ENCODE measurements at places on chromosomes 3 and 15. TPM values are rescaled to one million over a fixed set of nuclear protein-coding genes. Genes with fewer than 3 reads are reported as not detected.
A peak's percentile ranks its signal among the peaks of the same experiment; 100 is the strongest.

GRCh38 chr3:33848624-33849347 lies 50.4 kb downstream of the PDCD6IP start:
- DNase-seq: no peak

DNA sequence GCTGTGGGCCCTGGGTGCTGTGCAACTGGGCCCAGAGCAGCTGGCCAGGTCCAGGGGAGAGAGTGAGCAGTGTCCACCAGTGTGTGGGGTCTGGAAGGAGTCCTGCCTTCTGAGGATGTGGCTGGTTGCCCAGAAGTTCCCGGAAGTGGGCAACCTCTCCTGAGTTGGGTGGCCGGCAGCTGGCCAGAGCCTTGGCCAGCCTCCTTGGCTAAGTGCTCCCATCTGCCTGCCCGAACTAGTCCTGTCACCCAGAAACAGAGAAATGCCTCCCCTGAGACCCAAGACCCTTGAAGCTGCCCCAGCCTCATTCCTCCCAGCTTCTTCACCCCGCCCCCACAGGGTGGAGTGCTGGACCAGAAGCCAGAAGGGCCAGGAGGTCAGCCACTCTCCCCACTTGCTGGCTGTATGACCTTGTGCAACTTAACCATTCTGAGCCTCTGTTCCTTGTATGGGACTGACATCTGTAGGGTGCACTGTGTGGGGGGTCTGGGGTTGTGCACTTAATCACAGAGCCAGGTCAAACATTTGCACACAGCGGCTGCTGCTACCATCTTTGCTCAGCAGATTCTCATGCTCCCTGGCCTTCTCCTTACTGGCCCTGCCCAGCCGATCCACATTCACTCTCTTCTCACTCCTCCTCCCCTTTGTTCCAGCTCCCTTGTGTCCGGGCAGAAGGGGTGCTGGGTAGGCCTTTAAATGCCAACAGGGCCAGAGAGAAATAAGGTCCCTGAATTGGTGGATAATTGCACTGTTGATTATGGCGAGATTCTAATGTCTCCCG lies 7.5 kb upstream of the ALAS1 start:
- peak; percentile 76 for DNase-seq

DNA sequence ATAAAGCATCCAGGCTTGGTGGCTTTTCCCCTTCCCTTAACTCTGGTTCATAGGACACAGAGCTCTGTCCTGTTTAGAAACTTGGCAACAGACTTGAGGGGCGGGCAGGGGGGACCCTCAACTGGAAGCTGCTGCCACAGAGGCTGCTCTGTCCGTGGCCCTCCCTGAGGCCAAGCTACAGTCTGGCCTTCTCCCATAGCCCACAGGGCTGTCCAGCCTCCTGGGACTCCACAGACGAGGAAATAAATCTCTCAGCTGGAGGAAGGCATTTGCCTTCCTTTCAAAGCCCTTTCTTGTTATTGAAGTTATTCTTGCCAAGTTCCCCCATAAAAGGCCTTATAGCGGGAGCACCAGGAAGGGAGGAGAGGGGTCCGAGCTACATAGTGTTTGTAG lies 248.8 kb upstream of the TPM1 start:
- no peak for DNase-seq

DNA sequence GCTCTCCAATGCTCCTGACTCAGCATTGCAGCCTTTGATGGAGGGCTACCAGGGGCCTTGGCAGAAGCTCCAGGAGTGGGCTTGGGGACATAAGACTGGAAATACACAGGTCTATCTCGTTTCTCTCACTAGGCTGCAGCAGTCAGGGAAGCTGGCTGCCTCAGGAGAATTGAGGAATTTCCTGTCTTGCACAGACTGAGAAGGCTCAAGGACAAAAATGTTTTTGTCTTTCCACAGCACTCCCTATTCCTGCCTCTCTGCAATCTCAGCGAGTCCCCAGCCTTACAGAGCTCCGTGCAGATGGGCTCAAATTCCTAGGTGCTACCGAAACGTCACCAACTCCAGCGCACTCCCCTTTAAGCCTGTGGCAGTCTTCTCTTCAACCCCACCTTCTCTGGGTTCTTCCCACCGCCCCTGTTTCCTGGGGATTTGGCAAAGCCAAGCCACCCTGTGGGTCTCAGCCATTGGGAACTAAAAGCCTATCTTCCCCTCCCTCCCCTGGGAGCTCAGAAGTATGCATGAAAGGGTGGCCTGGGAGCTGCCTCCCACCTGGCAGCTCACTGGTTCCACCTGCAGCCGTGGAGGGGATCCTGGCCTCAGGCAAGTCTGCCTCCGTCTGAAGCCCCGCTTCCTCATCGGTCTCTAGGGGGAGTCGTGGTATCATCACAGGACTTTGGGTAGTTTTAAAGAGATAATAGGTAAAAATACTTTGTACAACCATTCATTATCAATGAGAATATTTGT lies 322.6 kb upstream of the FRG2C start:
- no peak for DNase-seq

DNA sequence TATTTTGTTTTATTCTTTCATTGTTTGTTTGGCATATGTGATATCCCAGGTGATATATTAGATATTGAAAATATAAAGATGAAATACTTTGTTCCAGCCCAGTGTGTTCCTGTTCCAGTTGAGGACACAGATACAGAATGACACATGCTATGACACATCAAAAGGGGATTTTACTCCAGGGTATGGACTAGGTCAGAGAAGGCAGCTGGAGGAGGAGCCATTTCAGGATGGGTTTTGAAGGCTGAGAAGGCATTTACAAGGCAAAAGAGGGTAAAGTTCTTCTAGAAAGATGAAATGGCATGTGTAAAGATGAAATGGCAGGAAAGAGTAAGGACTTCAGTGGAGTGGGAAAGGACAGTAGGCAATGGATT lies 163.8 kb downstream of the ZIC1 start:
- no peak for DNase-seq

GRCh38 chr3:162398554-162398953 lies 901.9 kb downstream of the OTOL1 start:
- no peak for DNase-seq

DNA sequence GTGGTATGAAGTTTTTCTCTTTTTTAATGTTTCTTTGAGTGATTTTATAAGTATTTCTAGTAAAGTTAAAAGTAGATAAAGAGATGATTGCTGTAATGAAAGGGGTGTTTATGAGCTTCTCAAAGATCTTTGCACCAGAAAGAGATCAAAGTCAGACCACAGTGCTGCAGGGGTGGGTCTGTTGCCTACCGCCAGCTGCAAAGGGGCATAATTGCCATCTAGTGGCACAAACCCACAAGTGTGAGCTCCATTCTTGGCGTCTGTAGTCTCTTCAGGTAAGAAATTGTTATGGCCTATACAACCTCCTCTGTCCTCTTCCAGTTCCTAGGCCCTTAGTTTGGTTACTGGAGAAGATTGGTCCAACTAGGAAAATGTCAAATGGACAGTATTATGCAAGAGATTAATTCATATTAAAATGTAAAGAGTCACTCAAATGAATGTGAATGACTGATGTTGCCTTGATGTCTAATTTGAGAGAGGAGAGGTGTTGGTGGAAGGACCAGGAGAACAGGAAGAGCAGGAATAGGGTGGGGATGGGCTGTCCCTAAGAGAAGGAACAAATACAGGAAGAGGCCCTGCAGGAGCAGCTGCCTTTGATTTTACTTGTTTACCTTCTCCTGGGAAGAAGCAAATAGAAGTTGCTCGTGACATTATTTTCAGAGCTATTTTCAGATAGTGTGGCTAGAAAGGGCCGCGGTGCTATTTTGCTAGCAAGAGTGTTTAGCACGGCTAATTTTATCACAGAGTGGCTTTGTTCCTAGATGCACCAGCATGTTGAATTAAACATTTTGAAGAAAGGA lies 53.0 kb upstream of the GSK3B start:
- DNase-seq: no peak

DNA sequence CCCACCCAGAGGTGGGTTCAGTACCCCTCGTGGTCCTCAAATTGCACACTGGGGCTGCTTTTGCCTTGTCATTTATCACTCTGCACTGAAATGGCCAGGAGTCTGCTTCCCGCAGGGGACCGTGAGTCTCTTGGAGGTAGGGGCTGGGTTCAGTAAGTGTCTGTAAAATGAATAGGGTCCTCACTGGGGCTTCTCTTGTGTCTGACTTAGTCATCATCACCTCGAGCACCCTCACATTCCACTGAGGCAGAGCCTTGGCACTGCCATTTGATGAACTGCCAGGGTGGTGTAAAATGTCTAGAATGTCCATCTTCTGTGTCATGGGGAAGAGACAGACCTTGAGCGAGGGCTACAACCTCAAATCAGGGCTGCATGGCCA lies 61.0 kb upstream of the RYK start:
- no peak for DNase-seq

Gene BTD
- 20.5 TPM for polyA plus RNA-seq

Gene CFAP100
- polyA plus RNA-seq: not detected

Gene JAGN1
- polyA plus RNA-seq: 34.1 TPM

Gene CYP19A1
- 4.8 TPM for polyA plus RNA-seq

Gene ZPLD1
- polyA plus RNA-seq: not detected

Gene UBA7
- polyA plus RNA-seq: 199 TPM

Gene ARL6IP5
- 195 TPM for polyA plus RNA-seq

Gene CDHR4
- polyA plus RNA-seq: 5.0 TPM

Gene NEK10
- polyA plus RNA-seq: 0.08 TPM

Gene SOX14
- not detected for polyA plus RNA-seq

All from aorta (tissue), 5 donors.